LNCaP clone FGC (cell line): ENCODE measurements at places on chromosomes 6 and 20.

DNA sequence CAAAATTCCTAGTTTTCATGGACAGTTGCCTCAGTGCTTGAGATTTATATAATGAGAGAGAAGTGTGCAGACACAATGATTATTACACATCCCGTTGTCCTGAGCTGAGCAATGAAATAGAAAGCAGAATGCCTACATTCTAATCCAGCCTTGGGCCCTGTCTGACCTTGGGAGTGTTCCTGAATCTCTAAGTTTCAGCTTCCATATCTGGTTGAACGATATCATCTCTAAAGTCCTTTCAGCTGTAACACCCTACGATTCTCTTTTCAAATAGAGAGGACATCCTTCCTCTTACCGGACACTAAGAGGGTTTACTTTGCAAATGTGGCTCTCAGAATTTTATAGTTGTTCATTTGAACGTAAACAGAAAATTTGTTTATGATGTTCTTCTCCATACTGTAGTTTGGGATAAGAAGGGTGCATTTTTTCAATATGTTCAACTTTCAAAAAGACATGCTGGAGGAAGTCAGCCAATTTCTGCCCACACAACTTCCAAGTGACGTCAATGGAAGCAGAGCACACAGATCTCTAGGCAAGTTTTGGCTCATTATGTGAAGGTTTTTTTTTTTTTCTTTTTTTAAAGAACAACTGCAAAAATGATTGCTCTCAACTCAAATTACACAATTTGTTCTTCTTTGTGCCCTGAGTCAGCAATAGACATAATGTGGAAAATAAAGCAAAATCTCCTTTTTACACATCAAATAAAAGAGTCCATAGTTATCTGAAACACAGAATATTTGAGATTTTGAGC, 50.4 kb downstream of the PDE7B start:
- DNase-seq = no peak

DNA sequence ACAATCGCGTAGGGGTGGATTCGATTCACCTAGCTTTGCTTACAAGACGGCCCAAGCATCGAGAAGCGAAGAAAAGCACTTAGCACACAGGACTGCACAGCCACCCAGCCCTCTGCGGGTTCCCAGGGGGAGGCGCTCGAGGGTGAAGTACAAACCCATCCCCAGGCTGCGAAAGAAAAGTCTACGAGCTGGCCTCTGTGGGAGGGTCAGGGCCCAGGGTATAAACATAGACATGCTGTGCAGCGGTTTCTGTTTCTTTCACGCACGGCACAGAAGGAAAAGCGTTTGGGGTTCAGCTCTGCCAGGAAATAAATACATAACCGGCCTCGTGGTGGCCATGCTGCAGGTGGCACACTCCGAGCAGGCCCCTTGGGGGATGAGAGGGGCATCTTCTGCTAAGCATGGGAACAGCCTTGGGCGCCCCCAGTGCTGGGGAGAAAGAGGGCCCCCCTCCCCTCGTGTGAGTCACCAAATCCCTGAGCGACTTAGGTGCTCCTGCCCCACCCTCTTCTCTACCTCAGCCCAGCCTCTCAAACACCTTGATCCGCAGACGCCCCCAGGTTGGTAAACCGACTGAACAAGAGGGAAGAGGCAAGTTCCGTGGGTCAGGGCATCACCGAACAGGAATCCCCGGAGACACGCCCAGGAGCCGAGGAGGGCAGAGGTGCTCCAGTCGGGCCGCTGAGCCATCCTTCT, 91.6 kb upstream of the RIPOR2 start:
- DNase-seq = no peak

GRCh38 chr20:528923-529604, 14.5 kb downstream of the CSNK2A1 start:
- DNase-seq = no peak

DNA sequence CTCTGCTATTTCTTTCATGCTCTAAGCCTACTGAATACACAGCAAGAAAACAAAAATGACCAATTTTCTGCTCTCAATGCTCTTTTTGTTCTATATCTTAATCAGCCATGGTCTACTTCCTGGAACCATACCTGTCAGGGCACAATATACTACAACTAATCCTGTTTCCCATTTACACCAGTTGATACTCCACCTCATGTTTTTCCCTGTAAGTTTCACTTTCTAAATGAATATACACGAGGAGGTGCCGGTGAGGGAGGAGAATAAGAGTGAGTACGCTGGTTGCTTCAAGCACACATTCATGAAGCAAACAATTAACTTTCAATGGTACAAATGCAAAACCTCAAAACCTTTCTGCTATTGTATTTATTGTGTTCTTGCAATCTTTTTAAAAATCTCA, 443.1 kb upstream of the ID4 start:
- DNase-seq = no peak

DNA sequence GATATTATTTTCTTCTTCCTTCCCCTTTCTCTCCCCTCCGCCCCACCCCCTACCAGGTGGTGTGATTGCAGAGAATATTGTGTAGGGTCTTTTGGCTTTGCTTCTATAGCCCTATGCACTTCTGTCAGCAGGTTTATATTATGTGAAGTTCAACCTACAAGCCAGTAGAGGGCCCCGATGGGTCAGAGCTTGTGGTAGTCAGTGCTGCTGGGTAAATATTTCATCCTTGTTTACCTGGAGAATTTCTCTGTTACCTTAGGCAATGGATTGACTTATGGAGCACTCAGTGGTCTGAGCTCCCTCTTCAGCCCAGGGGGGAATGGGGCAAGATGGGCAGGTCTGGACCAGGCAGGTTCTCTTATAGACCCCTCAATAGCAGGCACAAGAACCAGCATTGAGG, 720.9 kb downstream of the GRIK2 start:
- DNase-seq = no peak

GRCh38 chr6:25369036-25369432, 89.9 kb downstream of the CARMIL1 start:
- no peak for DNase-seq

DNA sequence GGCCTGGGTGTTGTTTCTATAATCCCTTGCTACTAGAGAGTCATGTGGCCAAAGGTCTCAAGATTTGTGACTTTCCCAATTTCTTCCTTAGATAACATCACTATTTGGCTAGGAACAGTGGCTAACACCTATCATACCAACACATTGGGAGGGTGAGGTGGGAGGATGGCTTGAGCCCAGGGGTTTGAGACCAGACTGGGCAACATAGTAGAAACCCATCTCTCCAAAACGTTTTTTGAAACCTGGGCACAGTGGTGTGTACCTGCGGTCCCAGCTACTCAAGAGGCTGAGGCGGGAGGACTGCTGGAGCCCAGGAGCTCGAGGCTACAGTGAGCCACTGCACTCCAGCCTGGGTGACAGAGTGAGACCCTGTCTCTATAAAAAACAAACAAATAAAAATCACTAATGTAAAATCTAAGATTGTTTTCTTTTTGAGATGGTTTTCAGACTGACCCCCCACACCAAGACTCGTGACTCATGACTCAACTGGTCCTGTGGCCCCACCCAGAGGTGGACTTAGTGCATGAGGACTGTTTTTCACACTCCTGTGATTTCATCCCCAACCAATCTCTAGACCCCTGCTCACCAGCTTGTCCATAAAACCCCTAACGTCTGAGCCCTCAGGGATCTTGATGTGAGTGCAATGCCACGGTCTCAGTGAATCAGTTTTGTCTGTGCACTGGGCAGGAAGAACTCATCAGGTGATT, 48.3 kb upstream of the KIF16B start:
- no peak for DNase-seq

GRCh38 chr6:136510299-136510698, 39.9 kb downstream of the MAP7 start:
- no peak for DNase-seq

GRCh38 chr6:37171201-37171969, 1.4 kb downstream of the PIM1 start:
- no peak for DNase-seq

DNA sequence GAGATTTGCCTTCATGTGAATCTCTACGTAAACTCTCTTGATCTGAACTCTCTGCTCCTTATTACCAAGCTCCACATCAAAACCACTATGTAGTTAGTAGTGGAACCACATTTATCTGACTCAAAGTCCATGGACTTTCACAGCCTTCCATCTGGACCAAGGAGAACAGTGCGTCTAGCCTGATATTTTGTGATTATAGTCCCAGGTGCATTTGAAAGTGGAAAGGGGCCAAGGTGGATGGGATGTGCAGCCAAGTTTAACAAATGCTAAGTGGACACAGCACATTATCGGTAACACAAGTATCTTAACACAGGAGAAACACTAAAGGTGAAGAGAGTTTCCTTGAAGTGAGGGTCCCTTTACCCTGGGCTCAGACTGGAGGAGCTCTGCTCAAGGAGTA, 281.2 kb upstream of the SGK1 start:
- peak; percentile 34 for DNase-seq

DNA sequence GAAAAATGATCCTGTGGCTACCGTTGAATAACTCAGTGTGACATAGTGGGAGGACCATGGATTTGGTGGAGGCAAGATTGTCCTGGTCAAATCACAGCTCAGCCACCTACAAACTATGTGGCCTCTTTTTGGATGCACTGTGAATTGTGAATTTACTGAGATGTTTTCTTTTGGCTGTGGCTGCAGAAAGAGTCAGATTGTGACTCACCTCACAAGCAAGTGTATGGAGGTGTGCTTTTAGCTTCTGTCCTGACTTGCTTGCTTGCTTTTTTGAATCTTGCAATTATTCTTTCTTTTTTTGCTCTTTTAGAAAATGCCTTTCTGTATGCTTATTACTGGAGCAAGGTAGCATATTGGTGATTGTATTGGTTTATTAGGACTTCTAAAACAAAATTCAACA, 122.9 kb upstream of the FOXO3 start:
- DNase-seq = no peak

DNA sequence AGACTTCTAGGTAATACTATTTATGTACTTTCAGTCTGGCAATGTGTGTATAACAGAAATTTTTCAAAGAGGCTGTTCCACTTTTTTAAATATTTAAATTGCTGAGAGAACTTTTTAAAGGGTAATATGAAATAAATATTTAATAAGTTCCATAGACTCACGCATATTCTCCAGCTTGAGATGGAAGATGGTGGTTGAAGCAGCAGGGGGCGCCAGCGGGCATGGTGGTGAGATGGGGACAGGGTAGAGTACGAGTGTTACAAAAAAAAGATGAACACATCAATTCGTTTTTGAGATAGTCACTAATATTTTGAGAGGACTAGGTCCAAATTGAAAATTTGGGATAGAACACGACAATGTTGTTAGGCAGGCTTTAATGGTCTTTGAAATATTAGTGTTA, 68.4 kb downstream of the RSPO3 start:
- no peak for DNase-seq

DNA sequence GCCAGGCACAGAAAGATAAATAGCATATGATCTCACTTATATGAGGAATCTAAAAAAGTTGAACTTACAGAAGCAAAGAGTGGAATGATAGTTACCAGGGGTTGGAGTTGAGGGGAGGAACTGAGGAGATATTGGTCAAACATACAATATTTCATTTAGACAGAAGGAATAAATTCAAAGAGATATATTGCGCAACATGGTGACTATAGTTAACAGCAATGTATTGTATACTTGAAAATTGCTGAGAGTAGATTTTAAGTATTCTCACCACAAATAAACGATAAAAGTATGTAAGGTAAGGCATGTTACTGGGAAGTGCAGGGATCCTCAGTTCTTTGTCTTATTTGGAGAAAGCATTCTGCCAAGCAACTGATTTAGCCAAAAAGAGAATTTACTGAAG, 171.9 kb downstream of the LMBRD1 start:
- no peak for DNase-seq

DNA sequence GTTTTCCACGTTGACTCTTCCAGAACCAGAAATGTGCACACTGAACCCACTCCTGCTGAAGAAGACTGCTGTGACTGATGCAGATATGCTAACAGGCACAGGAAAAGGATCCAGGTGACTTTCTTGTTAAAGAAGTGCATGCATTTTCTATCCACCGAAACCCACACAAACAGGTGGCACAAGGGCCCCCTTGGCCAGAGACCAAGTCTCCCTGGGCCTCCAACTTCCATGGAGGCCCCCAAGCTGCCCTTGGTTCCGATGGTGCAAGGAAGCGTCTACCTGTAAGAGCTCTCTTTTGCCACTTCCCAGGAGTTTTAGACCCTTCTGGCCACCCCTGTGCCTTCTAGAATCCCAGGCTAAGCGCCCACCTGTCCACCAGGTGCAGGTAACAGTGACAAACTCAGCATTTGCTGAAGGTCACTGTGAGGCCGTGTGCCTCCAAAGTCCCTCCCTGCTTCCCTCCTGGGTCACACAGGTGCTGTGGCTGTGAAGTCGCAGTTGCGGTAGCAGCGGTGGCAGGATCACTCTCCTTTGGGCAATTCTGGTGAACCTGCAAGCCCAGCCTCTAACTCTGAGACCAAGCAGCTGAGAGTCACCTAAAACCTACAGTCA, 134.8 kb downstream of the PXDC1 start:
- no peak for DNase-seq

DNA sequence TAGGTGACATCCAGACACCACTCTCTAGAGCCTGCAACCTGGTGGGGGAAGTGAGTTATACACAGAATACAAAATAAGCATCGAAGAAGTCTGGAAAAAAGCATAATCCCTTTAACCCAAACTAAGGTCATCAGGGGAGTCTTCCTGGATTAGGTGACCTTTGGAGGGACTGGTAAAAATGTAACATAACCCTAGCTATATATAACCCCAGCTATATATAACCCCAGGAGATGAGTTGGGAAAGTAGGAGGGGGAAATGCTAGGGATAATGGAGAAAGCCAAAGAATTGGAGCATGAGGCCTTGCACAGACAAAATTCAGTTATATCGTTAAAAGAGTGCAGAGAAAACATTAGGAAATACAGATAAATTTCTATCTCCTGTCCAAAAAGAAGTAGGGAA, 164.8 kb downstream of the QRSL1 start:
- no peak for DNase-seq

GRCh38 chr6:170289180-170289931, 1.5 kb downstream of the DLL1 start:
- no peak for DNase-seq

GRCh38 chr6:37521674-37522073, 22.0 kb upstream of the CCDC167 start:
- DNase-seq = no peak

GRCh38 chr20:60262967-60263603, 304.9 kb downstream of the CDH26 start:
- no peak for DNase-seq

GRCh38 chr20:60354024-60354580, 395.9 kb downstream of the CDH26 start:
- DNase-seq = no peak

- DNase-seq = no peak
These were observed 208.3 kb downstream of the TASP1 start for GRCh38 chr20:13430346-13431002.

GRCh38 chr6:87837444-87837843, 135.4 kb upstream of the AKIRIN2 start:
- no peak for DNase-seq

DNA sequence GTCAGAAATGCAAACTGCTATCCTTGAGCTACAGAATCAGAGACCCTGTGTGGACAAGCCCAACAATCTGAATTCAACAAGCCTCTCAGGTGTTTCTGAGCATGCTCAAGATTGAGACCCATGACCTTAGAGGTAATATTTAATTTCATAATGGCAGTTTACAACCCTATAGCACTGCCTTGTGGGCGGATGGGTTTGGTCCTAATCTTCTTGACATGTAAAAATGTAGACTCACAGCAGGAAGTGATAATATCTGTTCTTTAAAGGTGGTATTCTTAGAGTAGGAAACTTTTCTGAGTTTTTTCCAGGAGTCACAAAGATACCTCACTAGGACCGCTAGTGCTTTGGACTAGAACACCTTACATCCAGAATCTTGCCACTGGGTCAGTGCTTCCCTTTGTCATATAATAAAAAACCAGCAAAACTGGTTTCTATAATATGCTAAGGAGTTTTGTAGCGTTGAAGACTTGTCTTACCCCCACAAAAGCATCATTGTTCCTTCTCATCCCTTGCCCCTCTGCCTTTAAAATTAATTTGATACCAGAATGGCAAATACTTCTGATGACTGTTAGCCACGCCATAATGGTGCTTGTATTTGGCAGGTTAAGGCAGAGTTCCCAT, 52.6 kb downstream of the E2F3 start:
- peak; percentile 10 for DNase-seq
